ENCODE measurements at places on chromosomes 6 and 20. TPM values are rescaled to one million over a fixed set of nuclear protein-coding genes. Genes with fewer than 3 reads are reported as not detected.

- DNase-seq: no peak
Measured at GRCh38 chr6:15384901-15385300, 139.0 kb downstream of the JARID2 start.

- no peak for DNase-seq
Measured at GRCh38 chr6:56515081-56515905, 127.4 kb downstream of the DST start.

- DNase-seq: peak; percentile 81
Measured at GRCh38 chr6:166588691-166589336, 2.3 kb upstream of the RAMACL start.

DNA sequence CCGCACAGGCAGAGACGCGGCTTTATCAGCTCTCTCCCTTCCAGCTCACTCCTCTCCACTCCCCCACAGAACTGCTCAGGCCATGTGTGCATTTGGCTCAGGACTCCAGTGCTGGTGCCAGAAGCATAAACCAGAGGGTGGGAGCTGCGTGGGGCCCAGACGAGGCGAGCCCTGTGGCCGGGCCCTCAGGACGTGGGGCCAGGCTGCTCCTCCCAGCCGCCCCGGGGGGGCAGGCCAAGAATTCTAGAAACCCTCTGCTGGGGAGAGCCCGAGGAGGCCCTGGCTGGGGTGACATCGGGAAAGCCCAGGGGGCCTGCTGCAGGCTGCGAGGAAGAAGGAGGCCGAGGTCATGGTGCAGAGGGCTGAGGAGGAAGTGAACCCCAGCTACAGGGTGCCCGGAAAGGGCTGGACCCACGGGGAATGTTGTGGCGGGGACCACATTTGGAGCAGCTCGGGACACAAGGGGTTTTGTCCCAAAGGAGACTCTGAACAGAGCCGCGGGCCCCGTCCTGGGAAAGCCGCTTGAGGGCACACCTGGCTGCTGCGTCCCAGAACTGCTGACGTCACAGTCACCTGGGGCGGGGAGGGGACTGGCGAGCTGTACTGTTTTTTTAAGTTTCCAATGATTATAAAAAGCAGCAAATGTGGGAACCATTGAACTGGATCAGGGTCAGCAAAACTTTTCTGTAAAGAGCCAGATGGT lies 107.1 kb downstream of the BANF2 start:
- DNase-seq: peak; percentile 93

DNA sequence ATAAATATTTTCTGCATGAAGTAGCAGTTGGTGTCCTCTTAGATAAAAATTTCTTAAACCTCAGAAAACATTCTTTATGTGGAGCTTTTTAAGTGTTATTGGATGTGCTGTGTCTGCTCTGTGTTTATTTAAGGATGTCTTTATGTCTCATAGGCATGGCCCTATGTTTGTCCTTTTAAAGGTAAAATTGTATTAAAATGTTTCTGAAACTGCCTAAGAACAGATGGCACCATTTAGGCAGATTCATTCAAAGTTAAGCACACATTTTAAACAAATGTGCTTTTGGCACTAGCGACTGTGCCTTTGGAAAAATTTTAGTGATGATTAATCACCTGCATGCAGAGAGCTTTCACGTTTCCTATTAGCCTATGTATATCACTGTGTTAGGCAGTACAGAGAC lies 125.2 kb downstream of the KIF6 start:
- no peak for DNase-seq

DNA sequence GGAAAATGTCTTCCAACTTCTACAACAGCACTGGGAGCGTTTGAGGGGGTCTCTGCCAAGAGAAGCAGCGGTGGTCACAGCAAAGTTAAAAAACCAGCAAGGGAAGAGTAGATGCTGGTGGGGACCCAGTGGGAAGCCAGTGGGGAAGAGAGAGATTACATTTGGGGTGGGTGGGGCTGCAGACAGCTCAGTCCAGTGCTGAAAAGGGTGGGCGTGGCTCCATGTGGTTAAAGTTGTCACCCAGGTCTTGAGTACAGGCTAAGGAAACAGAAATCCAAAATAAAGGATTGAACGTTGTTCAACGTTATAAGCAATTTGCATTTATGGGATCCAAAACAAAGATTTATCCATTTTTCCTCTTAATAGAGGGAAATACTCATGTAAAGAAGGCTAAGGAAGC lies 106.3 kb upstream of the LY86 start:
- DNase-seq: no peak

GRCh38 chr6:13485923-13486562 lies 1.4 kb downstream of the GFOD1 start:
- DNase-seq: peak; percentile 34

- peak; percentile 70 for DNase-seq
Measured at GRCh38 chr6:142566628-142567396, 265.0 kb downstream of the ADGRG6 start.

DNA sequence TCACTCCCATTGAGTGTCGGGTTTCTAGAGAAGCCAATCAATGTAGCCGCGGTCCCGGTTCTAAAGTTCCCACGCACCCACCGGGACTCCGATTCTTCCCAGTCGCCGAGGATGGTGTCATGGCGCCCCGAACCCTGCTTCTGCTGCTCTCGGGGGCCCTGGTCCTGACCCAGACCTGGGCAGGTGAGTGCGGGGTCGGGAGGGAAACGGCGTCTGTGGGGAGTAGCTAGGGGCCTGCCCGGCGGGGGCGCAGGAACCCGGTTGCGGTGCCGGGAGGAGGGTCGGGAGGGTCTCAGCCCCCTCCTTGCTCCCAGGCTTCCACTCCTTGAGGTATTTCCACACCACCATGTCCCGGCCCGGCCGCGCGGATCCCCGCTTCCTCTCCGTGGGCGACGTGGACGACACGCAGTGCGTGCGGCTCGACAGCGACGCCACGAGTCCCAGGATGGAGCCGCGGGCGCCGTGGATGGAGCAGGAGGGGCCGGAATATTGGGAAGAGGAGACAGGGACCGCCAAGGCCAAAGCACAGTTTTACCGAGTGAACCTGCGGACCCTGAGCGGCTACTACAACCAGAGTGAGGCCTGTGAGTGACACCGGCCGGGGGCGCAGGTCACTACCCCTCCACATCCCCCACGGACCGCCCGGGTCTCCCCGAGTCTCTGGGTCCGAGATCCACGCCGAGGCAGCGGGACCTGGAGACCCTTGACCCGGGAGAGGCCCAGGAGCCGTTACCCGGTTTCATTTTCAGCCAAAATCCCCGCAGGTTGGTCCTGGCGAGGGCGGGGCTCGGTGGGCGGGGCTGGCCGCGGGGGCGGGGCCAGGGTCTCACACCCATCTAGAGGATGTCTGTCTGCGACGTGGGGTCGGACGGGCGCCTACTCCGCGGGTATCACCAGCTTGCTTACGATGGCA lies 35.2 kb upstream of the HLA-G start:
- DNase-seq: peak; percentile 6

GRCh38 chr20:11200423-11200822 lies 526.6 kb upstream of the JAG1 start:
- DNase-seq: no peak

GRCh38 chr6:157343732-157344131 lies 20.4 kb upstream of the TMEM242 start:
- no peak for DNase-seq

- peak; percentile 69 for DNase-seq
Measured at GRCh38 chr6:1406306-1407072, 17.1 kb downstream of the FOXF2 start.

DNA sequence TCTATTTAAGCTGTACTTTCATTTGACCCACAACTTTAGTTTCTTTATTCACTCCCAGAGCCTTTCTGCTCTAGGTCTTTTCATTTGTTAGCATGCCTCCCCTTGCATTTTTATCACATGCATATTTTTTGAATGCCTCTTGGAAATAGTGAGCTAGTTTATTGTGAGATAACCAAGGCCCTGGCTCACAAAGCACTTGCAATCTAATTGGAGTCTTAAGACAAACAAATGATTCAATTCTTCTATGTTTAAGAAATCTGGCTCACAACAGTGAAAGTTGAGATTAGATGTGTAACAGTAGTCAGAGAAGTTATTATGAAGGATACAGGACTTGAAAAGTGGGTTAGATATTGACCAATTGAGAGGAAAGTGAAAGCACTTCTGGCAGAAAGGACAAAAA lies 173.4 kb downstream of the MOXD1 start:
- DNase-seq: peak; percentile 95

DNA sequence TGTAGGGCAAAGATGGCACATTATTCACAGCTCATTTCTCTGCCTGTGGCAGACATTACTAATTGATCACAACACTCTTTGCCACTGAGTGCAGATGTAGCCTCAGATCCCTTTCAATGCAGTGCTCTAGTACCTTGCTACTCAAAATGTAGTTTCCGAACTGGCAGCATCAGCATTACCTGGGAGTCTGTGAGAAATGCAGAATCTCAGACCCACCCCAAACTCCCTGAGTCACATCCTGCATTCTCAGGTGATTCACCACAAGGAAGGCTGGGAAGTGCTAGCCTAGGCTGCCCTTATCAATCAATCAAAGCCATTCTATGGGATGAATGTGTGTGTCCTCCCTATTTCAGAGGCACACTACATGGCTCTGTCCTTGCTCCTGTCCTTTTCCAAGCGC lies 58.5 kb downstream of the PCNA start:
- no peak for DNase-seq

GRCh38 chr6:38755207-38755606 lies 40.1 kb downstream of the DNAH8 start:
- no peak for DNase-seq

DNA sequence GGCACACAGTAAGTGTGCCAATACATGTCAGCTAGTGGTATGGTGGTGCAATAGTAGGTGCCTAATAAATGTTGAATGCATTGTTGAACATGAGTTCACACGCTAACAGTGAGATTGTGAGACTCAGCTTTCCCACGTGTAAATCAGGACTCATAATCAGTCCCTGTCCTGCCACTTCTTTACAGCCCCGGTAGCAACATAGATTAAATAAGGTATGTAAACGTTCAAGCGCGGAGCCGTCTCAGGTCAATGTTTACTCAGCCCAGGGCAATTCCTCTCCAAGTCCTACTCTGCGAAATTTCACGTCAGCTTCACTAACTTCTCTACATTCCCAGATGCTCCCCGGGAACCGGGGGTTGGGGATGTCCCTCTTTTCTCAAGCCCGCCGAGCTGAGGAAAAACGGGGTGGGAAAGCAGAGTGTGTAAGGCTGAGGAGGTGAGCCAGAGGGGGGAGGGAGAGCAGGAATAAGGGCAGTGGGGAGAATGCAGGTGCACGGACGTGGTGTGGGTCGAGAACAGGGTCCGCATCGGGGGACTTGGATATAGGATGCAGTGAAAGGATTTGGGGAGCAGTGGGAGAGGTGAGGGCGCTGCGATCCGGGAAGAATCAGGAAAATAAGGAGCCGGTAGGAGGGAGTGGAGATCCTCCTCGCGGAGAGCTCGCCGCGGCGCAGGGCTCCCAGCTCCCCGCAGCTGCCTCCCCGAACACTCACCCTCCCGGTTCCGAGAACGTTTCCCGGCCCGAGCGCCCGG lies 544 bp upstream of the TP53INP2 start:
- peak; percentile 32 for DNase-seq

DNA sequence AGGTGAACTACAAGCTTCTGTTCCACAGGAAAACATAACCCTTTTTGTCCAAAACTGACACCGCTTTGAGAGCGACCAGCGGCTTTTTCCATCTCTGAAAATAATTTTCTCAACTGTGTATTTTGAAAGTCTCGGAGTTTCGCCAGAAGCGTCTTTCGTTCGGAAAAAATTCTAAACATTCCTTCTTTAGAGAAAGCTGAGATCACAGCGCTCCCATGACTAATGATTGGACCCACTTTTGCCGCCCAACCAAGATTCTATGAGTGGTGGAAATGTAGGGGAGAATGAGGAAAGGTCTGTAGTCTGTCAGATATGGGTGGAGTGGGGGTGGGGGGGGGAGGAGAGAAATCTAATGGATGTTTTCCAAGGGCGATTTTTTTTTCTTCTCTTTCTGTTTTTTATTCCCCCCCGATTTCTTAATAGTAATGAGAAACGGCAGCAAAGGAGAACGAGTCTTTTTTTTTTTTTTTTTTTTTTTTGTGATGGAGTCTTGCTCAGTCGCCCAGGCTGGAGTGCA lies 189.3 kb downstream of the TRIM27 start:
- no peak for DNase-seq

GRCh38 chr6:142592876-142593275 lies 291.1 kb downstream of the ADGRG6 start:
- DNase-seq: no peak

- no peak for DNase-seq
Measured at GRCh38 chr20:49966861-49967260, 15.9 kb upstream of the SNAI1 start.

DNA sequence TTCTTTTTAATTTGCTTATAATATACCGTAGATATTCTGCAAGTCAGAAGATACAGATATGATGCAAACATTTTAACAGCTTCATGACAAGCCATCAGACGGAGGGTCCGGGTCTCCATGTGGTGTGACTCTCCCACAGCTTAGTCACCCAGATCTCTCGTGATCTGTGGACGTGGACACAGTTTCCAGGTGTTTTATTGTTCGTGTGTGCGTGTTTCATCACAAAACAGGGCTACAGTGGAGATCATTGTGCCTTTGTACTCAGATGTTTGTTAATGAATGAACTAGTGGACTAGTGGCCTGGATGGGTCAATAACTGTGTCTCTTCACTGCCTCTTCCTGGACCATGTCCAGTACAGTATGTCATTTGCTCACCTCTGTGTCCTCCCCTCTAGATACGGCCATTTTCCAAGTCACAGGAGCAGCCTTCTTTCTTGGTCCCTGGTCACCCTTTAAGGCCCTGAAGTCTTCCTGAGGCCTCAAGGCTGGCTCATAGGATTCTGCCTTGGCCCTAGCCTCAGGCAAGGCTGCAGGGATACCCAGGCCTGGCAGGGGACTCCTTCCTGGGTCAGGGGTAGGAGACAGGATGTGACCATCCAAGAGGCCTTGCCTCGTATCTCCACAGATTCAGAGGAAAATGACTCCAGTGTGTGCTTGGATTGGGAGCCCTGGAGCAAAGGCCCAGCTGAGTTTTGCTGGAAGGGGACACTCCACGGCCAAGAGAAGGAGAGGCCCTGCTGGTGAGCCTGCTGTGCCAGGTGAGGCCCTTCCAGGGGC lies 4.6 kb downstream of the ADIG start:
- DNase-seq: no peak

DNA sequence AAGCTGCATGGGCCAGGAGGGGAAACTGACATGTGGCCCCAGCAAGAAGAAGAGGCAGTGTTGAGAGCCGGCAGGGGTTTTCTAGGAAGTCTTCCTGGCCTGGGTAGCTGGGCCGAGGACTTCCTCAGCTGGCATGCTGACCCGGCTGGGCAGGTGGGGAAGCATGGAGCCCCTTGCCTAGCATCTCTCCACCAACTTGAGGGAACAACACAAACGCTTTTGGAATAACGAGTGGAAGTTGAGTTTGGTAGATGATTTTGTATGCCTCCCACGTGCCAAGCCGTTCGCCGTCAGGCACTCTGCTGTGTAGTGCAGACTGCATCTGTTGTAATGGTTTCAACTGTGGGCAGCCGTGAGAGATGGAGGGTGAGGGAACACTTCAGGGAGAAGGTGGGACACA lies 7.3 kb downstream of the TMEM181 start:
- no peak for DNase-seq

- DNase-seq: no peak
Measured at GRCh38 chr6:35312807-35313206, 15.2 kb downstream of the DEF6 start.

Gene SSTR4
- not detected for total RNA-seq

Gene LST1
- total RNA-seq: not detected

Gene OLIG3
- total RNA-seq: 0.74 TPM

Gene NNAT
- total RNA-seq: 2.8 TPM

Gene PNLDC1
- total RNA-seq: not detected

Gene OOEP
- not detected for total RNA-seq

Gene RWDD2A
- total RNA-seq: 5.0 TPM

All from fibroblast of the aortic adventitia (primary cell).